ENCODE measurements at places on chromosomes 16 and 17.

- DNase-seq: no peak
Observed at GRCh38 chr17:49549691-49550678, 25.7 kb upstream of the NXPH3 start.

- DNase-seq: no peak
Observed at GRCh38 chr17:1294157-1294717, 14.8 kb downstream of the TRARG1 start.

DNA sequence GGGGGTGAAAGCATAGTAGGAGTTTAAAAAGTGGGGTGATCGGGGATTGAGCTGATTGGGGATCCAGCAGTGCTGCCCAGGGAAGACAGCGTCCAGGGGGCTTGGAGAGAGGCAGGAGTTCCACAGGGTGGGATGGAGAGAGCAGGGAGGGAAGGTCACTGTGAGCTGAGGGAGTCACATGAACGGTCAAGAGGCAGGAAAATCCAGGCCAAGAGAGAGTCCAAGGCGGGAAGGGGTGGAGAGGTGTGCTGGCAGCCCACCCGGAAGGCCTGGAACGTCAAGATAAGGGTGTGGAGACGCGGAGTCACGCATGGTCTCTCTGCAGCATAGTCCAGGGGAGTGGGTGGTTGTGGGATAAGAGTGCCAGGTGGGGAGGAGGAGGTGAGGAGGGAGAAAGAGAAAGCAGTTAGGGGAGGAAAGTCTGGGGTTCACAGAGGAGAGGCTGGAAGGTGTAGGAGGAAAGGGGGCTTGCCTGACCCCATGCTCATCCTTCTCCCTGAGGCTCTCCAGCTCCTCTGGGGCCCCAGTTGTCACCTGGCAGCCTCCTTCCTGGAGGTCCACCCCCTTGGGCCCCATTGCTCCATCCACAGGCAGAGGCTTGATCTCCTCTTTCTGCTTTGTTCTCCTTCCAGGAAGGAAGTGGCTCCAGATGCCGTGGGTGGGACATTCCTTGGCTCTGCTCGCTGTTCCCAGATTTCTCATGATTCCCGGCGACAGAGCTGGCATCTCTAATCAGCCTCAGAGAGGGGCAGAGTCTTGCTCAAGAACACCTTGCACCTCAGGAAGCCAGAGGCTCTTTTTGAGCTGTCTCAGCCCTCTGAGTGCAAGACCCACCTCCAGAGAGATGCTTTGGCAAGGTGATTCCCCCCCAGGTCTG, 28.7 kb downstream of the CCR7 start:
- DNase-seq: peak; percentile 57

- no peak for DNase-seq
Observed at GRCh38 chr16:77424871-77425604, 9.8 kb downstream of the ADAMTS18 start.

DNA sequence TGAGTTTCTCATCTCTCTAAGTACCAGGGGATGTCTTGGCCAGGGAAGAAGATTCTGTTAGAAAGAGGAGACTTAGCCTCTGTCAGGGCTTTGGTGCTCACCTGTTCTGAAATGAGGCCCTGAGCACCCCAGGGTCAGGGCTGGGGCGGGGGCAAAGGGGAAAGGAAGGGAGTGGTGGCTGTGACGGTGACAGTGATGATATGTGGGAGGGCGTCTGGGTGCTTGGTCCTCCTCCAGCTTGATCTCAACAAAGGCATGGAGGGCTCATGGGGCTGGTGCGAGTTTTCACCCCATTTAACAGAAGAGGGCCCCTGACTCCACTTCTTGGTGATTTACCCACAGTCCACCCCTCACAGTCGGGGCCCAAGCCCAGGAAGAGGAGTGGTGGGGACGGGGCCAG, 15.1 kb downstream of the SOX8 start:
- DNase-seq: no peak

DNA sequence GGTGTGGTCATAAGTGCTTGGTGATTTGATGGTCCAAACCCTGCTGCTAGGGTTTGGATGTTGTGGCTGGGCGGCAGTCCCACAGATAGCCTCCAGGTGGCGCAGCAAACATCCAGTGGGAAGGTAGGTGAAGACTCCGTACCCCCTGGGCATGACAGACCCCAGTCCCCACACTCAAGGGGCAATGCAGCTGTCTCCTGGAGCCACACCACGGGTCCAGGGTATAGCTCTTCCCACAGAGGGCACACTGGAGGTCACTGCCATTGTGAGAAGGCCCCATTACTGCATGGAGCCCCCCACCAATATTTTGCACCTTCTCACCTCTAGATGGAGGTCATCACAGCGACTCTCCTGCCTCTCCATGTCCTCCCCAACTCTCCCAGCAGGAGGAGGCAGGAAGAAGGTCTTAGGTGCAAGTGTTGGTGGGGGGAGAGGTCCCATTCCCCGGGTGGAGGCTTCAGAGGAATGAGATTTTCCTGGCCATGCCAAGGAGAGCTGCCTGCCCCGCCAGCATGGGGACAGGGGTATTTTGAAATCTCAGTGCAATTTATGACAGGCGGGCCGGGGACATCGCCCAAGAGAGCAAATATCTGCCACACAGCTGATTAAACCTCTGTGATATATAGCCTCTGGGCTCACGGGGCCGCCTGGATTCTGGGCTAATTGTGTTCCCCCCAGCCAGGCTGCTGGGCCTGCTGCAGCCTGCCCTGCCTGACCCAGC, 17.1 kb upstream of the C17orf113 start:
- peak; percentile 68 for DNase-seq

- no peak for DNase-seq
Observed at GRCh38 chr16:73997340-73997711, 299.3 kb upstream of the PSMD7 start.

GRCh38 chr17:79800325-79801155, 3.7 kb upstream of the CBX8 start:
- peak; percentile 75 for DNase-seq

- DNase-seq: peak; percentile 80
Observed at GRCh38 chr16:30902029-30902972, 5.9 kb downstream of the CTF1 start.

DNA sequence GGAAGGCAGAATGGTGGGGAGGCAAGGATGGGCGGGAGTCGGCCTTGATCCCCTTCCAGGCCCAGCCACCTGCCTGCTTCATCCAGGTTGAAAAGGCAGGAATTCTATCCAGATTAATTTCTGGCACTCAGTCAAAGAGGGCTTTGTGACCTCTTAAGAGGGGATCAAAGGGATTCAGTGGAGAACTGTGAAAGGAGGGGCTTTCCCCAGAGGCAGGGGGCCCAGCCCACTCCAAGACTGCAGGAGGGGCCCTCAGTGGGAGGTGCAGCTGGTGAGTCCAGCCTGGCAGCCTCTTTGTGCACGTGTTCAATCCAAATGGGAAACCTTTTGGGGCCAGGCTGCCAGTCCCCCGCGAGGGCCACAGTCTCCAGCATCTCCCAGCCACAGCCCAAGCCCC, 148.5 kb upstream of the PLCG2 start:
- no peak for DNase-seq

DNA sequence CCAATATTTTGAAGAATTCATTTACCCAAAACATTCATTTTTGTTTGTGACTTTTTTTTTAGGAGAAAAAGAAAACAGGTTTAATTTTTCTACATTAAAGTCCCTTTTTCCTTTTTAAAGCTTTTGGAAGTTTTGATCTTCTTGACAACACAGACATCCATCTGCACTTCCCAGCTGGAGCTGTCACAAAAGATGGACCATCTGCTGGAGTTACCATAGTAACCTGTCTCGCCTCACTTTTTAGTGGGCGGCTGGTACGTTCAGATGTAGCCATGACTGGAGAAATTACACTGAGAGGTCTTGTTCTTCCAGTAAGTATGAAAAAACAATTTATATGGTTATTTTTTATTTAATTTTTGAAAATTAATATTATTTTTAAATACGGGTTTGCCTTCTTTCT, 37.2 kb downstream of the SIAH1 start:
- DNase-seq: no peak

- DNase-seq: no peak
Observed at GRCh38 chr16:57388359-57389086, 16.0 kb upstream of the CCL17 start.
